NCI-H187 treated with DMSO at 0.1 percent for 48 hours (cell line): ENCODE measurements at places on chromosomes 5 and 9.
A peak's percentile ranks its signal among the peaks of the same experiment; 100 is the strongest.

DNA sequence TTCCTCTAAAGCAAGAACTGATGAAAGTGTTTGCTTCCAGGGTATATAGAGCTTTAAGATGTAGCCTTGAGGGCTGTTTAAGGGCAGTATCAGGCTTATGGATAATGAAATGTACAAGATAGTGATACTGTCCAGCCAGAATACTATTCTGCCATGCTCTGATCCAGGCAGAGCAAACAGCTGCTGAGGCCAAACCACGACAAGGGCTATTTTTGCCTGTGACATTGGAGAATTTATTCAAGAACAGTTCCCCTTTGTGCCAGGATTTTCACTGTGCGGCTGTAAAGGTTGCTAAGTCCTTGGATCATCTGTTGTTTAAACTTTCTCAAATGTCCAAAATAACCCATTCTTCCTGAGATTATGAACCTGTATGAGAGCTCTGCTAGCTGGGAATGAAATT, 70.4 kb downstream of the OTP start:
- DNase-seq, result no peak

DNA sequence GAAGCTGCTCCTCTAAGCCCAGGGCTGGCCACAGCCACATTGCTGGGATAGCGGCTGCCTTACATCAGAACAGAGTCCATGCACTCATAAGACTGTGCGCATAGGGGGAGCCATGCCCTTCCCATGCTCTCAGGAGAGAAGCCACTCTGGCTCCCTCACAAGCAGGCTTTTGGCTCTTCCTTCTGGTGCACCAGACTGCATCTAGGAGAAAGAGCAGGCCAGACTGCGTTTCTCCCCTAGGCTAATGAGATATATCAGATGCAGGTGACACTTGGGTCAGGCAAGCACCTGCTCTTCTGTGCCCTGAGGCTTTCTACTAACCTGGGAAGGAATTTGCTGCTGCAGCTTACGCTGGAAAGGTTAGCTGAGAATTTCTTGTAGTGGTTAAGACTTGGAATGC, 43.2 kb upstream of the BRINP1 start:
- DNase-seq, result no peak

GRCh38 chr5:75672616-75673015, 44.6 kb downstream of the POC5 start:
- no peak for DNase-seq

GRCh38 chr5:5795074-5795771, 372.7 kb downstream of the ICE1 start:
- no peak for DNase-seq

DNA sequence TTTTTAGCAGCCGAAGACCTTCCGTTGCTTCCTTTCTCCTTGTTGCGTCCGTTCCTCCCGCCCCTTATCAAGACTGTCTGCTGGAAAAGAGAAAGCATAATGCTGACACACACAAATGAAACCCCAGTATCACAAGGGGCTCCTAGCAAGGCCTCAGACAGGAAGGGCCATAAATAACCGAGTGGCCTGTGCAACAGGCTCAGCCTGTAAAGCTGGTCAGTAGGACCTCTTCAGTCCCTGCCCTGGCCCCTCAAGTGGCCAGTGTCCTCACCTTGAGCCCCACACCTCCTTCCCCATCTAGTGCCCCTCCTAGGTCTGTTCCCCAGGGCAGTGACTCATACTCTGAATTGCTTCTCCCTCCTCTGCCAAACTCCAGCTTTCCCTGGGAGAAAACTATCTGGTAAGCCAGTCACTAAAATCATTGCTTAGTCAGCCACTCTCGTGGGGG, 174.6 kb upstream of the IL12B start:
- DNase-seq, result no peak

DNA sequence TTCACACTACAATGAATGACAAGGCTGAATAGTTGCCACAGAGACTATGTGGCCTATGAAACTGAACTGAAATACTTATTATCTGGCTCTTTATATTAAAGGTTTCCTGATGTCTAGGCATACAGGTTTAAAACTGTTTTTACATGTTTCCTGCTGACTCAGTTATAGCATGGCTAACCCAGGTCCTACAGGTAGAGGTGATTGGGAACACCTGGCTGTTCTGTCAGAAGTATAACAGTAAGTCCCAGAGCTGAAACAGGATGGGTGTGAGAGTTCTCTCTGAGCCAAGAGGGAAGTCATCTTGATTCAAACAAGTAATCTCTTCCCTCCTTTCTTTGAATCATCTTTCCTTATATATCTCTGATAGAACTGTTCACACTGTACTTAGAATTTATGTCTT, 4.9 kb upstream of the ADGRV1 start:
- no peak for DNase-seq

GRCh38 chr9:90735952-90736351, 65.7 kb upstream of the SYK start:
- peak; percentile 19 for DNase-seq
